Spinal cord (tissue), 10 donors: ENCODE measurements at places on chromosomes 12 and 14. TPM values are rescaled to one million over a fixed set of nuclear protein-coding genes. Genes with fewer than 3 reads are reported as not detected.
A peak's percentile ranks its signal among the peaks of the same experiment; 100 is the strongest.

- H3K4me1 ChIP-seq: no peaks in the 10 kb centered on the region
- H3K27me3 ChIP-seq: no peaks in the 10 kb centered on the region
- H3K27ac ChIP-seq: no peak overlapping the region
- H3K36me3 ChIP-seq: peaks cover 7% of the 10 kb centered on the region
- no peak overlapping the region for H3K4me3 ChIP-seq
Observed at GRCh38 chr12:96327346-96327745, 72.9 kb downstream of the CDK17 start.

DNA sequence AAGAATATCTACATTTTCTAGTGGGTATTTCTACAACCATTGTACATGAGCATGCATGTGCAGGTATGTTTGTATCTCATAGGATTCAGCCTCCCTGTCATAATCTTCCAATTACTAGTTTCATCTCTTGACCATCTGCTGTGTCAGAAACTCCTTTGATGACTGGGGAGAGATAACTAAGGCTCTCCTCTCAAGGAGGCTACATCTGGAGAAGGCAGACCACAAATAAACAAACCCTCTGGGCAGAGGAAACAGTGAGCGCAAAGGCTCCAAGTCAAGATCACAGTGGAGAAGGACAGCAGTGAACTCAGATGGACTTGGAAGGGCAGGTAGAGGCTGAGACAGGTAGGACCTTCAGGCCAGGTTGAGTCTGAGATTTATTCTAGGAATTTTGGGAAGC is 166.4 kb downstream of the PELI2 start:
- no peak for DNase-seq
- no peaks in the 10 kb centered on the region for H3K4me1 ChIP-seq
- no peaks in the 10 kb centered on the region for H3K36me3 ChIP-seq
- no peak overlapping the region for H3K4me3 ChIP-seq

GRCh38 chr12:5073853-5074252 is 30.2 kb downstream of the KCNA5 start:
- peaks cover 10% of the 10 kb centered on the region for H3K4me1 ChIP-seq
- no peak overlapping the region for H3K27ac ChIP-seq
- no peaks in the 10 kb centered on the region for H3K36me3 ChIP-seq
- no peak for DNase-seq

The NKX2-1 gene
- total RNA-seq: not detected

GRCh38 chr12:13288937-13289652 is 92.6 kb downstream of the EMP1 start:
- no peak overlapping the region for H3K27ac ChIP-seq
- H3K36me3 ChIP-seq: no peaks in the 10 kb centered on the region
- no peak overlapping the region for H3K4me3 ChIP-seq
- no peak for DNase-seq

The KRT79 gene
- 0.10 TPM for total RNA-seq

DNA sequence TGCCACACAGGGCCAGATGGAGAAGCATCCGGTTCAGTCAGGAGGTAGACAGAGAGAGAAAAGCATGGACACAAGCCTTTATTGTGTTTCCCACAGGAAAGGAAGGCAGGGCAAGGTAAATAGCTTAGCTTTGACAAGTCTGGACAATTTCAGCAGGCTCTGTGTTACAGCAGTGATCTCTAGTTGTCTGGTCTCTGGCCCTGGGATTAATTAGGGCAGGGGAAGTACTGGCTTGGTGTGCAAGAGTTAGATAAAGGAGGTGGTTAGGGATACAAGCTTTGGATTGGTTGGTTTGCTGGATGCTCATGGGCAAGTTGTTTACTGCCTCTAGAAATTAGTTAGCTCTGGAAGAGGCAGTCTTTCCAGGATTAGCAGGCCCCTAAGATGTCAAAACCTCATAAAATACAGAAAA is 15.1 kb upstream of the NGDN start:
- H3K27ac ChIP-seq: no peak overlapping the region
- no peaks in the 10 kb centered on the region for H3K36me3 ChIP-seq
- H3K4me1 ChIP-seq: no peaks in the 10 kb centered on the region

GRCh38 chr12:86711731-86712130 is 455.5 kb upstream of the MGAT4C start:
- no peak for DNase-seq
- no peaks in the 10 kb centered on the region for H3K27me3 ChIP-seq
- H3K36me3 ChIP-seq: no peaks in the 10 kb centered on the region
- H3K27ac ChIP-seq: no peak overlapping the region

- H3K4me1 ChIP-seq: peaks cover 9% of the 10 kb centered on the region
- H3K4me3 ChIP-seq: no peak overlapping the region
- no peaks in the 10 kb centered on the region for H3K27me3 ChIP-seq
- H3K27ac ChIP-seq: no peak overlapping the region
- DNase-seq: no peak
Observed at GRCh38 chr12:93857279-93857938, 180.2 kb downstream of the CRADD start.

GRCh38 chr12:66497008-66497897 is 181.6 kb downstream of the GRIP1 start:
- H3K4me3 ChIP-seq: no peak overlapping the region
- peaks cover 5% of the 10 kb centered on the region for H3K4me1 ChIP-seq
- DNase-seq: no peak
- no peaks in the 10 kb centered on the region for H3K36me3 ChIP-seq
- H3K27me3 ChIP-seq: no peaks in the 10 kb centered on the region
- H3K27ac ChIP-seq: no peak overlapping the region

The FRMD6 gene
- 80.6 TPM for total RNA-seq

- H3K27me3 ChIP-seq: no peaks in the 10 kb centered on the region
- no peak overlapping the region for H3K27ac ChIP-seq
- H3K36me3 ChIP-seq: no peaks in the 10 kb centered on the region
Observed at GRCh38 chr12:13816394-13816793, 165.0 kb downstream of the GRIN2B start.

The HCAR2 gene
- 1.1 TPM for total RNA-seq

DNA sequence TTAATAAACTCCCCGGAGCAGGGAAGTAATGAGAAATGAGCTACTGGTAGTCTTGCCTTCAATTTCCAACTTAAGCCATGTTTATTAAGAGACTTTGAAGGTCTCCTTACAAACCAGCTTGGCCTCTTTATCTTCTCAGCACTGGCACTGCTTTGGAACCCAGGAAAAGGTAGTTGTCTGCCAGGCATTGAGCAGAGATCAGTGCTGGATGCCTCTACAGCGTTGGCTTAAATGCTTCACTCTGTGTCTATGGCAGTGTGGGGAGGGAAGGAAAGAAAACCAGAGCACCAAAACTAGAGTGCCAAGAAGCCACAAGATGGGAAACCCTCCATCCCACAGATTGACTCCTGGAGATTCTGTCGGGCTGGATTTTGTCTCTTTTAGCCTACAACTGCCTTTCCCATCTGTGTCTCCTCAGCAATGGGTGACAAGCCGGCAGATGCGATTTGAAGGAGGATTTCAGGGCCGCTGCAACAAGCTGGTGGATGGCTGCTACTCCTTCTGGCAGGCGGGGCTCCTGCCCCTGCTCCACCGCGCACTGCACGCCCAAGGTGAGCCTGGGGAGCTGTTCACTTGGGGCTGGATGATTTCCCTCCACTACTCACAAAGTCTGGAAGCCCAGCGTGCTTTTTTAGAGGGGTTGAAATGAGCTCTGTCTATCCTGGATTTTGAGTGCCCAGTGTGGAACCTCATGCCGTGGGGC is 57.3 kb downstream of the FNTB start:
- no peaks in the 10 kb centered on the region for H3K4me1 ChIP-seq
- no peak for DNase-seq
- H3K4me3 ChIP-seq: no peak overlapping the region
- no peaks in the 10 kb centered on the region for H3K27me3 ChIP-seq
- peaks cover 30% of the 10 kb centered on the region for H3K36me3 ChIP-seq

- H3K27me3 ChIP-seq: no peaks in the 10 kb centered on the region
- no peak overlapping the region for H3K27ac ChIP-seq
- H3K36me3 ChIP-seq: no peaks in the 10 kb centered on the region
- H3K4me1 ChIP-seq: no peaks in the 10 kb centered on the region
- DNase-seq: no peak
Observed at GRCh38 chr12:28933864-28934527, 215.1 kb upstream of the FAR2 start.

DNA sequence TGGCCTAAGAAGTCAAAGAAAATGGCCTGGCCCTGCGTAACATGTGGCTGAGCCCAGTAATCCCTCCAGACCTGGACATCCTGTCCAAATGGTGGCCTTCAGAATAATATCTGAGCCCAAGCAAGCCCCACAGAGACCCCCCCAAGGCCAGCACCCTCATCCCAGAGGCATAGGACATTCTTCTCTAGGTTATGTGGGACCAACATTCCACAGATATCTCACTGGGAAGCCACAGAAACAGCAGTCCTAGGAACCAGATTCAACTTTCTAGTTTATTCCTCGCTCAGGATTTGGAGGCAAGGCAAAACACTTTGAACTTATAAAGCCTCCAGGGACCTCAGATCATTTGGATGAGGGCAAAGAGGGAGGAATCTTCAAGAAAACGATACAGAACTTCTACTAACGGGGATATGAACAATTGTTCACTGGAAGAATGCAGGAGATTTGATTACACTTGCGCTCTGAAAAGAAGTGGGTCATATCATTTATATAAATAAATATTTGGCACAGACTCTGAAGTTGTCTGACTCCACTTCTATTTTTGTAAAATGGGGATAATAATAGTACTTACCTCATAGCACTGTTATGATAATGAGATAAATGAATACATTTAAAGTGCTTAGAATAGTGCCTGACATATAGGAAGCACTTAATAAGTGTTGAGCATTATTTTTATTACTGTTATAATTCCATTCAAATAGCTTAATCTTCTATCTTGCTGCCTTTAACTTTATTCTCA is 171.5 kb downstream of the NUAK1 start:
- no peak overlapping the region for H3K4me3 ChIP-seq
- DNase-seq: no peak
- H3K27ac ChIP-seq: no peak overlapping the region
- no peaks in the 10 kb centered on the region for H3K36me3 ChIP-seq
- H3K4me1 ChIP-seq: no peaks in the 10 kb centered on the region

GRCh38 chr12:9449181-9449580 is 158.5 kb downstream of the KLRB1 start:
- no peak for DNase-seq
- H3K4me3 ChIP-seq: peak overlapping the region; percentile 74
- peaks cover 6% of the 10 kb centered on the region for H3K4me1 ChIP-seq
- H3K27ac ChIP-seq: no peak overlapping the region
- H3K36me3 ChIP-seq: no peaks in the 10 kb centered on the region
- H3K27me3 ChIP-seq: no peaks in the 10 kb centered on the region

DNA sequence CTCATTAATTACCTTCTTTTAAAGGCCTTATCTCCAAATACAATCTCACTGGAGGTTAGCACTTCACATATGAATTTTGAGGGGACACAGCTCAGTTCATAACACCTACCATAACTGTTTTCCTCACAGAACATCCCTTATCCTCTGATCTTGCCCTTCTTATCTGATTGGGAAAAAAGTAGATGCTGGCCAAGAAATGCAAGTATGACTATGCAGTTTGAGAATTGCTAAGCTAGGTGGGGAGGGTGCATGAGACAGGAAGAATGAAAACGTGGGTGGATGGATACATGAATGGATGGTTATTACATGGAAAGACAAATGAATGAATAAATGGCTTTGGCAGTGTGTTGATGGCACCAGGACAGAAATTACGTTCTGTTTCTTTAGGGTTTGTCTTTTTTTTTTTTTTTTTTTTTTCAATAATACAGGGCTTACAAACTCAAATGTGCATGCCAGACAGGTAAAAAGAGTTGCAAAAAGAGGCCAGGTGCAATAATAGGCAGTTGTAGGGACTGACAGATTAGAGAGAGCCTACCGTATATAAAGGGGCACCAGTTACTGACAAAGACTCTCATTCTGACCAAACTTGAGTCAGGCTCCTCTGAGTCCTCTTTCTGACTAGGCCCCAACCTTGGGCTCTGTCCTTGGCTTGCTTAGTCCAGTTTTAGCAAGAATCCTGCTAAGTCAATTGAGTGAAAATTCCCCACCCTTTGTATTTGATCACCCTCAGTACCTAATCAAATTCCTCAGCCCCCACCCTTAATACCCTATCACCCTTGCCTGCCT is 304.9 kb downstream of the ZFP36L1 start:
- no peak overlapping the region for H3K27ac ChIP-seq
- H3K27me3 ChIP-seq: no peaks in the 10 kb centered on the region
- H3K4me3 ChIP-seq: no peak overlapping the region
- no peak for DNase-seq

The NTF3 gene
- total RNA-seq: 1.4 TPM

GRCh38 chr12:109310247-109311125 is 1.4 kb upstream of the FOXN4 start:
- DNase-seq: peak; percentile 57
- H3K27me3 ChIP-seq: peaks cover 52% of the 10 kb centered on the region
- peaks cover 14% of the 10 kb centered on the region for H3K4me1 ChIP-seq
- peak overlapping the region; percentile 27 for H3K4me3 ChIP-seq

DNA sequence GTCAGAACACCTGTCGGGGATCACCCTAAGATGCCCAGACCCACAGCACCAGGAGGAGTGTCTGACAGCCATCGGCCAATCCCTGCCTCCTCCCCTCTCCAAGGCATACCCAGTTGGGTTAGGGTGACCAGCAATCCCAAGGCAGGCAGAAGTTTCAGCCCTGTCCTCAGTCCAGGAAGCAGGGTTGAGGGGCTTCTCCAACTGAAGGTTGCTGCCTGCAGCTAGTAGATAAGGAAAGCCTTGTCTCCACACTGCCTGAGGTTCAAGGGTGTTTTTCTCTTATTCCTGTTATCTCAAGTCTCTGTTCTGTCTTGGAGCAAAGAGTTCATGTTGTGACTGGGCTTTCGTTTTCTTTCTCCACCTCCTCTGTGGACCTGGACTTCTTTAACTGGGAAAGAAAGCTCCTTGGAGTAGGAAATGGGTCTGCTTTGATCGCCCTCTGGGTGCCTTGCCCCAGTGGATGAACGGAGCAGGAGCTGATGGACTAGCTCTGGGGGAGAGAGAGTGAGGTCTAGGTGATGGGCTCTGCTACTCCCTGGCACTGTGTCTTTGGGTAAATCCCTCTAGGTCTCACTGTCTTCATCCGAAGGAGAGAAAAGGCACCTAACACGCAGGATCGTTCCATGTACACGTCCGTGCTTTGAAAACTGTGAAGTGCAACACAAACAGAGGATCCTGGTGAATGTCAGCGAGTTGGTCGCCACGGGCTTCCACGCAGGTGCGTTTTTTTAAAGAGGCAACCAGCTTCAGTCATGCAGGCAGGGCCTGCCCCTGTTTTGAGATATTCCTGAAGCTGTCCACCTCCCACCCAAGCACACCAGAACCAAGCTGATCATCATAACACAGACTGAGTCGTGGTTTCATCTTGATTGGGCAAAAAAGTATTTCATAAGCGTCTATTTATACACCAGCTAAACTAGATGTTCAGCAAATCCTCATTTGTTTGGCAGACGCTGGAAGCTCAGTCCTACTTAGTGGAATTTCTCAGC is 52.5 kb upstream of the FOXN3 start:
- H3K4me3 ChIP-seq: no peak overlapping the region
- H3K27me3 ChIP-seq: no peaks in the 10 kb centered on the region
- H3K27ac ChIP-seq: no peak overlapping the region
- no peak for DNase-seq

- no peak overlapping the region for H3K4me3 ChIP-seq
- H3K36me3 ChIP-seq: no peaks in the 10 kb centered on the region
- H3K4me1 ChIP-seq: no peaks in the 10 kb centered on the region
- DNase-seq: no peak
Observed at GRCh38 chr12:93714382-93714781, 37.2 kb downstream of the CRADD start.

The PLA2G1B gene
- total RNA-seq: 0.59 TPM

GRCh38 chr14:102779574-102780315 is 2.5 kb downstream of the TRAF3 start:
- no peak for DNase-seq
- peak overlapping the region; percentile 16 for H3K27ac ChIP-seq
- H3K4me3 ChIP-seq: no peak overlapping the region
- H3K27me3 ChIP-seq: no peaks in the 10 kb centered on the region

- H3K4me3 ChIP-seq: no peak overlapping the region
- no peaks in the 10 kb centered on the region for H3K27me3 ChIP-seq
- H3K36me3 ChIP-seq: no peaks in the 10 kb centered on the region
- no peak for DNase-seq
- no peak overlapping the region for H3K27ac ChIP-seq
- no peaks in the 10 kb centered on the region for H3K4me1 ChIP-seq
Observed at GRCh38 chr12:67804168-67804567, 155.6 kb downstream of the DYRK2 start.

The ZFHX2 gene
- 4.9 TPM for total RNA-seq
